ENCODE measurements at places on chromosomes 5 and 9.

DNA sequence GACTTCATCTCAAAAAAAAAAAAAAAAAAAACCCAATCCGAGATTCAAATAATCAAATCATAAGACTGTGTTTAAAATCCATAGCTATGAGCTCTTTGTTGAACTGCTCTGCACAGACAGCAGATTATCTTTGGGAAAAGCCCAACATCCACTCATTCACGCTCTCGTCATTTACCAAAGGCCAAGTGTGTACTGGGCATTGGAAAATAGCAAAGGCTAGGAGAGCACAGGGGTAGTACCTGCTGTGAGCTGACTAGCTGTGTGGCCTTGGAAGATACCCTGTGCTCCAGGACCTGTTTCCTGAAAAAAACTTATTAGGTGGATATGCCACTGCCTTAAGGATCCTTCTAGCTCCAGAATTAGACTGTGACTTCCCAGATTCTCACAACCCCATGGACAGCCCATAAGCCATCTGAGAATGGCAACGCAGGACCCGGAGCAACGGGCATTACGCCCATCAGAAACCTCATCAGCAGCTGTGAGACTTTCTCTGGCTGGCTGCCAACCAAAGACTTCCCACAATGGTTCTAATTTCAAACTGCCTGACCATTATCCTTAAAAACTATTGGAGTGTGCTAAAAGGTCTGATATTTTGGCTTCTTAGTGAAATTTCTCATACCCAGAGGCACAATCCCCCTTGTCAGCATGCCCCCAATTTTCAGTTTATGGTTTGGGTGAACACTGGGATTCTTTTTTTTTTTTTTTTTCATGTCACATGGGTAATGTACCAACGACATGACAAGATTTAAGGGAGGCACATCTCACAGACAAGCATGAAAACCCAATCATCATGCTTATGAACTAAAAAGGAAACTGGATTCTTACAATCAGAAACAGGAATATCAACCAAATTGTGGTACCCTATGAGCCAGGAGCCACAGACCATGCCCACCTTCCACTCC is 16.8 kb downstream of the SERINC5 start:
- DNase-seq, result no peak

GRCh38 chr9:135365013-135365768 is 114.4 kb upstream of the PPP1R26 start:
- no peak for DNase-seq

GRCh38 chr9:118059484-118060278 is 355.5 kb downstream of the TLR4 start:
- no peak for DNase-seq

GRCh38 chr9:3177146-3177761 is 333.4 kb upstream of the PUM3 start:
- no peak for DNase-seq

- DNase-seq, result no peak
Measured at GRCh38 chr5:109316634-109317033, 93.1 kb downstream of the PJA2 start.

DNA sequence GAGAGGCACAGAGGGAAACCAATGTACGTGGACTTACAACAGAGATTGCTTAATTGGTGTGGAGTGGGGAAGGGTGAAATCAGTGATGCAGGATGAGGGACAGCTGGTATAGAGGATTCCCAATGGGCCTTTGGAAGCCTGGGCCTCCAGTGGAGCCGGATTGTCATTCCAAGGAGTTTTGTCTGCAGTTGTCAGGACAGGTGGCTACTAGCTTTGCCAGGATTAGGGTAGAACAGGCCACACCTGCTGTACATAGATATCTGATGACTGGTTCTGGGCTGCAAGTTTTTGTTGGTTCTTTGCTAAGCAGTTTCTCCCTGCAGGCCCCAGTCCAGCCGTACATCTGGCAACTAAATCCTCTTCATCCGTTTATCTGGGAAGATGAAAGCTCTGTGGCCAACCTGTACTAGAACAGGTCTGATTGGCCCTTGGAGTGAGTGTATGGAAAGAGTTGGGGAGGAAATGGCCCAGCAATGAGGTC is 4.2 kb downstream of the SKP2 start:
- DNase-seq, result no peak

All from NCI-H187 (cell line).